Non-pigmented ciliary epithelial cell (primary cell): ENCODE measurements at places on chromosomes 4 and X.

DNA sequence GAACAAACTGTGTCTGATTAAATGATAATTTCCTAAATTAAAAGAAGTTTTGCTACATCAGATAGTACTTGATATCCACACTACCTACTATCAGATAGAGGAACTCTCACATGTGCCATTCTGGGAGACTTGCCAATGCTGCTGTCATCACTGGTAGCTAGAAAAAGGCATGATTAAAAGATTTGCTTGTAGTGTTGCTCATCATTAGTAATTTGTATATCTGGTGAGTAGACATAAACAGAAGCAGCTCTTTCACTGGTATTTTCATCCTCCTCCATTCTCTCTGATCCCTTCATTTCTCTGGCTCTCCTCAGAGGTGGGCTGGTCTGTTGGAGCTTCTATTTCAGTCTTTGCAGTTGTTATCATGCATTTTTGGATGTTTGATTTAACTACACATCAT lies 56.0 kb downstream of the SPRY1 start:
- DNase-seq = peak; percentile 71

GRCh38 chr4:22695029-22695428 lies 2.3 kb downstream of the GBA3 start:
- DNase-seq = no peak

- no peak for DNase-seq
Measured at GRCh38 chr4:160709546-160709945, 1454.3 kb downstream of the FSTL5 start.

GRCh38 chr4:133484287-133484686 lies 335.2 kb downstream of the PCDH10 start:
- DNase-seq = no peak

DNA sequence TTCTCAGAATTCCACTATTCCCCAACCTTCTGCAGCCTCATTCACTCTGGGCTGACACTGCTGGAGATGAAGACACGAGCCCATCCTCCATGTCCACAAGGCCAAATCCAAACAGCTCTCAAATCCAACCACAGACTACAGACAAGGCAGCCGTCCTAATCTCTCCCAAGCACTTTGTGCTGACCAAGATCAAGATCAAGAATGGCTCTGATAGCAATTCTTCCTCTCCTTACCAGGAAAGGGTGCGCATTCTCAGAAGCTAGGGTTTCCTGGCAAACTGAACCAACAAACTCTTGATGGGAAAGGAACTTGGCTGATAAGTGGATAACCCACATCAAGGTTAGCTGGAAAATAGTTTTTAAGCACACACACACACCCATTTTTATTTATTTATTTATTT lies 26.5 kb downstream of the RELL1 start:
- DNase-seq = no peak

DNA sequence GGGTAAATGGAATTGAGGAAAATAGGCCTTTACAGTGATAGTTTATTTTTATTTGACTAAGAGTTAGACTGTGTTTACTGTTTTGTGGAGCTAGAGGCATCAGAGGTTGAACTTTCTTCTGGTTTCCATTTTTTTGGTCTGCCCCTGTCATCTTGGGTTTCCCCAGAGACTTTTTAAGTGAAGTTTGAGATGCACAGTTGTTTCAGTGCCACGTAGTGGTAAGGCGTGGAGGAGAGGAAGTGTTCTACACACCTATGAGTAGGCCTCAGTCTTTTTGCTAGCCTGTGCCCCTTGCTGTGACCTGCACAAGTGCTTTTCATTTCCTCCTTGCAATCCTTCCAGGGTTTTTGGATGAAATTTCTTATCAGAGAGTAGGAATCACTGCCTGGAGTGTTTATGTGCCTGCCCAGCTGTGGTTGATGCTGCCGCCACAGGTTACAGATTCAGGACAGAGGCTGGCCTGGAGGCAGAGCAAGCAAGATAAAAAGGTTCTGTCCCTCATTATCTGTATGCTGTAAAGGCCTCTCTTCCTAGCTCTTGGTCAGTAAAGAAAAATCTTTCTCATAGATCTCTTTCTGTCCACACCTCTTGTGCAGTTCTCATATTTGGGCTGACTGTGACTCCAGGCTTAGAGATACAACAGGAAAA lies 12.5 kb upstream of the HSFX4 start:
- DNase-seq = no peak

GRCh38 chr4:174135936-174136406 lies 147.5 kb downstream of the FBXO8 start:
- DNase-seq = no peak

GRCh38 chrX:154051201-154051810 lies 31.6 kb upstream of the IRAK1 start:
- no peak for DNase-seq

GRCh38 chr4:145293658-145294057 lies 113.3 kb upstream of the OTUD4 start:
- no peak for DNase-seq

DNA sequence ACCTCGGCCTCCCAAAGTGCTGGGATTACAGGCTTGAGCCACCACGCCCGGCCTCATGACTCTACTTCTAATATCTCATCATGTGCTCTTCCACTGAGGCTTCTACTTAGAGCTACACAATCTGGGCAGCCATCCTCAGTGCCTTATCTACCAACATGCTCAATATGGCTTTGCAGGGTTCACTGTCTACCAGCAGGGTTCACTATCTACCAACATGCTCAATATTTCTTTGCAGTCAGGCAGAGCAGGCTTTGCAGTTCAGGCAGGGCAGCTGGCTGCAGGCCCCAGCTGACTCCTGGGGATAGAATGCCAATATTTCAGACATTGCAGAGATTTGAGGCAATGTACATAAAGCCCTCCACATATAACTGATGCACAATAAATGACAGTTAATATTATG lies 47.5 kb downstream of the PKD2 start:
- peak; percentile 15 for DNase-seq

DNA sequence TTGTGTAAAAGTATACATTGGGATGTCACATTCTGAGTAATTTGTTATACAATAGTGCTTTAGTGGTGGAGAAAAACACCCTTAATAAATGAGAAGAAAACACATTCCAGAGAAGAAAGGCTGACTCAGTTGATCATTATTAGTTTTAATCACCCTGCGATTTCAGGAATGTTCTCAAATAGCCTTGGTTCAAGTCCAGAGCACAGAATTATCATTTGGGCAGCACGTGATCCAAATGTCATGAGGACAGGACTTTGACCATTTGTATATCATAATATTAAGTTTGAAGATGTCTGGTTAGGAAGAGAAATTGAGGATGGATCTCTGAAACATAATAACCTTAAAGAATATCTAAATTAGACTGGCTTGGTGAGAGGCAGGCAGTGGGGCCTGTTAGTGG lies 1434.3 kb upstream of the TENM3 start:
- DNase-seq = no peak

- DNase-seq = no peak
Measured at GRCh38 chr4:112182604-112183003, 37.4 kb downstream of the FAM241A start.

- no peak for DNase-seq
Measured at GRCh38 chr4:147104768-147105167, 159.1 kb upstream of the TTC29 start.

- no peak for DNase-seq
Measured at GRCh38 chrX:104195489-104196084, 29.3 kb downstream of the FAM199X start.

DNA sequence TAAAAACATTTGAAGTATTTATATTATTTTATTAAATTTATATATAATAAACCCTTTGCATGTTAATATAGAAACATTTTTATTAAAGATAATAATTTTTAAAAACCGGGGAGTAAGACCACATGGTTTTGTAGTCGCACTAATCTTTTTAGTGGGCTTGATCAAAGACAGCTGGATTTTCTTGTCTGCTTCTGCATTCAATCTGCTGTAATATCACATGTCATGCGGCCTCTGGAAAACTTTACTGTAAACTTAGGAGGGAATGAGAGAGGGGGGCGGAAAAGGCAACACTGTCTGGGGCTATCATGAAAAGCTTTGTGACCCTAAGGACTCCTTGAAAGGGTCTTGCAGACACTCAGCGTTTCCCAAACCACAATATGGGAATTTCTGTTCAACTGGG lies 62.8 kb upstream of the NLGN4X start:
- no peak for DNase-seq

- no peak for DNase-seq
Measured at GRCh38 chr4:113811359-113811758, 49.8 kb upstream of the CAMK2D start.

DNA sequence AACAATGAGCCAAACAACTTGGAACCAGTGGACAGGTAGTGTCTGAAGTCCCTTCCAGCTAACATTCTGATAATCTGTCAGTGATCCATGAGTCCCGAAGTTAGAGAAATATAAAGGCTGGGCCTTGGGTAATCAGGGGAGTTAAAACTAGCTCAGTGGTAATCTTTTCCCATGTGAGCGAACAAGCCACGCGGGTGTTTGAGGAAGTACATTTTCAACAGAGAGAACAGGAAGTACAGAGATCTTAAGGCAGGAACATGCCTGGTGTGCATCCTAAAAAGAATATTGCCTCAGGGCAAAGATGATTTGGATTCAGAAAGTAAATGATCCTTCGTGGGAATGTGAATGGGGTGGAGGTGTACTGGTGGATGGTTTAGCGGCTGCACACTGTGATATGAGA lies 42.9 kb downstream of the FNIP2 start:
- DNase-seq = no peak

- no peak for DNase-seq
Measured at GRCh38 chrX:140432346-140433175, 72.3 kb downstream of the SOX3 start.

GRCh38 chr4:38775326-38775725 lies 7.5 kb downstream of the TLR10 start:
- DNase-seq = no peak

GRCh38 chrX:11430271-11430670 lies 137.1 kb downstream of the AMELX start:
- DNase-seq = no peak

GRCh38 chrX:24298191-24298590 lies 15.7 kb downstream of the SUPT20HL2 start:
- no peak for DNase-seq

GRCh38 chr4:39730072-39730471 lies 32.1 kb downstream of the UBE2K start:
- DNase-seq = no peak

GRCh38 chr4:55830048-55830447 lies 10.5 kb downstream of the EXOC1L start:
- DNase-seq = no peak

DNA sequence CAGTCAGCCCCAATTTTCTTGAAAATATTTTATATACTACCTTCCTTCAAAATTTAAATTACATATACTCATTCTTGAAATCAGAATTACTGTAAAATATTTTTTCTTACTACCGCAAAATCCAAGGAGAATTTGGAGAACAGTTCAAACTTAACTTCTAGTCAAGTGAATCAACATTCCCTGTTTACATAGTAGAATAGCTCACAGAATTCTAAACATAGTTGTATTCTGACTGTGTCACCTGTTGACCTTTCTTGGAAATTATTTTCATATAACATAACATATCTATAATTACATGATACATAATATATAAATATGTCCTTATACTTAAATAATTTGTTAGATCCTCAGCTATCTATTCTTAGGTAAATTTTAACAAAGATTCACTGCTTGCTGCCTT lies 31.0 kb upstream of the FGF5 start:
- DNase-seq = peak; percentile 42

- DNase-seq = no peak
Measured at GRCh38 chr4:47705326-47705981, 132.4 kb downstream of the CORIN start.

GRCh38 chr4:17112292-17112659 lies 213.8 kb upstream of the LDB2 start:
- no peak for DNase-seq

DNA sequence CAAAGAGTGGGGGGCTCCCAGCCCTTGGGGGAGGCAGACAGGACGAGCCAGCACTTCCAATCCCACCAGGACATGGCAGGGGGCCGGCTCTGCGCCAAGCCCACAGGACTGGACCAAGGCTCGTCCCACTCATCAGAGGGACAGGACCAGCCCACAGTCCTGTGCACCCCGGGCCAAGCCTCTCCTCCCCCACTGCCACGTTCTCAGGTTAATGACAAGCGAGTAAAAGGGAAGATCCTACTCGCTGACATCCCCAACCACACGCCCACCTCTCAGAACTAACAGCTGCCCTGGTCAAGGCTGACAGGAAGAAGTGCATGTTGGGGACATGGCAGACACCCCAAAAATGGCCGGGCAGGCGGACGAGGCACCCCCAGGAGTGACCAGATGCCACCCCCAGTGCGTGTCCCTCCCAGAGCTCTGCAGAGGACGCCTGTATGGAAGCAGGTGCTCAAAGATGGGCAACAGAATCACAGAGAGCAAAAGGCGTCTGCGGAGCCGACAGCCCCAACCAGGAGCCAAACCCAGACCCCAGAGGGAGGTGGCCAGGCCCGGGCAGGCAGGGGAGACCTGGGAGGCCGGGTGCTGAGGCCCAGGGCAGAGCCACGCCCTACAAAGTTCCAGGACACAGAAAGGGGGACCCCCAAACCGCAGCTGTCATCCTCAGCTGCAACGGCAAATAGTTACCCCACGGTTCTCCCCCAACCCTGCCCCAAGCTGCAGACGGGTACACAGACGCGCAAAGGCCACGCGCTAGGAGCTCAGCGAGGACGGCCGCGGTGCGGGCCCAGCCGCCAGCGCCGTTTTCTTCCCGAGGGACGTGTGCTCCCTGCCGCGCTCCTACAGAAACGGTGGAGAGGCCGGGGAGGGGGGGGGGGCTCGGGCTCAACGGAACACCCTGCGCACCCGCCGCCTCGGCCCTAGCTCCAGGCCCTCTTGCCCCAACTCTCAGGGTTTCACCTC lies 1.7 kb downstream of the CTBP1 start:
- no peak for DNase-seq

GRCh38 chr4:184288451-184289178 lies 70.9 kb upstream of the ENPP6 start:
- no peak for DNase-seq

GRCh38 chrX:108029928-108030711 lies 14.7 kb upstream of the VSIG1 start:
- no peak for DNase-seq

DNA sequence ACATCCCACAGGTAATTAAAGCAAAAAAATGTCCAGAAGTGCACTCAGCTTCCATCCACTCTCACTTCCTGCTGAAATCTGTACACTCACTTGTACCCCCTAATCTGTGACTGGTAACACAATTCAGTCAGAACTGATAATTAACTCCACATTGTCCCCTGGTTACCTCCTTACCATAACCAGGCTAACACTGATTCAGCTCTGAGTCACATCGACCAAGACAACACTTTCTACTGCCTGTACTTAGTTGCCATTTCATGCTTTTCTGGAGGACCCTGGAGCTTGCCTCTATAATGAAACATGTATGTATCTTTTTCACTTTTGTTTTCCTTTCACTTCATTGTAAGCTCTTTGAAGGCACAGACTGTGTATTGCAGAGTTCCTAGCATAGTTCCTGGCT lies 130.9 kb upstream of the GABRG1 start:
- DNase-seq = peak; percentile 34

- peak; percentile 64 for DNase-seq
Measured at GRCh38 chr4:153115322-153116290, 88.6 kb upstream of the TRIM2 start.
